A549 (cell line): ENCODE measurements at places on chromosomes 6 and 20.

GRCh38 chr6:138575257-138575656, 76.0 kb upstream of the NHSL1 start:
- no peak for DNase-seq

DNA sequence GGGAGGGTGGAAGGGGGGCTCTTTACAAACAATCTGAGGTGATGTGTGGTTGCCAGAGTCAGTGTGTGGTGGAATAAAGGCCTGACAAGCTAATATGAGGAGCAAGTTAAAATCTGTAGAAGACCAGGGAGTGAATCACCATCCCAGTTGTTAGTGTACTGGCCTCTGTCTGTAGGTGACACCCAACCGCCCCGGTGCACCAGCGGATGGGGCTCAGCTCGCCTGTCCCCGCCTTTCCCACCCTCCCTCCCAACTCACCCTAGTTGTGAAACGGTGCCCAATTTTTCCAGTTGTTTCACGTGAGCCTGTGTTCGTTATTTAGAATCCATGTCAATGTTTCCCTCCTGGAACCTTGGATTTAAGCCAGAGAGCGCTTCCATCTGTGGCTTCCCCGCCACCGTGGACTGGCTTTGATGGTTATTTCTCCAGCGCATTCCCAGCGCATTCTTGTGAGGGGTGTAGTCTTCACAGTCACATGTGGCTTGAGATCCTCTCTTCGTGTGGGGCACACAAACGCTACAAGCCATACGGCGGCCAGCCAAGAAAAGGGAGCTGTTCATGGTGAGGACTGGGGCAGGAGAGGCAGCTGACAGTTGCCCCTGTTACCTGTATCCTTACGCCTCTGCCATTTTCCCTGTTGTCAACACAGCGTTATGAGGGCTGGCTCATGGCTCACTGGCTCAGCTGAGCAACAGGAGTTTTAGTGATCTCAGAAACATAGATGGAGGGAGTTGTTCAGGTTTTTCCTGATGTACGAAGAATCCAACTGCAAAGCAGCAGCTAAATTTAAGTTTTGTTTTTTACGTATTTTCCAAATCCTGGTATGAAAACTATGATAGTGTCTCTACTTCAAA, 137.6 kb downstream of the ZDHHC14 start:
- DNase-seq: peak; percentile 15

- DNase-seq: no peak
These were observed 147.1 kb downstream of the ARID1B start for GRCh38 chr6:156924246-156924645.

DNA sequence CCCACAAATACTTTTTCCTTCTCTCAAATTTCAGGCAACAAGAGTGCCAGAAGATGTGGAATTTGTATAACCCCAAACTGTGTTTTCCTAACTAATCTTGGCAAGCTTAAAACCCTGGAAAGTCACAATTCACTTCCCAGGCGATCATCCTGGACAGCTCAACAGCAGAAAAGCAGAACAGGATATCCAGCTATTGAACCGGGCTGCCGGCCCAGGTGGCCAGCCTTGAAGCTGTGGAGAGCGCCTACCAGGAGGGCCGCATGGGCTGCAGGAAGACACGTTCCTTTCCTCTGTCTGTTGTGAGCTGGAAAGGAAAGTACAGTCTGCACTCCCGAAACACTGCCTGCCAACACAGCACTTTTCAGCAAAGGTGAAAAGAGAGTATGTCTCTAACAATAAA, 719.7 kb upstream of the MARCKS start:
- no peak for DNase-seq

GRCh38 chr6:12508553-12508952, 208.0 kb upstream of the PHACTR1 start:
- DNase-seq: no peak

DNA sequence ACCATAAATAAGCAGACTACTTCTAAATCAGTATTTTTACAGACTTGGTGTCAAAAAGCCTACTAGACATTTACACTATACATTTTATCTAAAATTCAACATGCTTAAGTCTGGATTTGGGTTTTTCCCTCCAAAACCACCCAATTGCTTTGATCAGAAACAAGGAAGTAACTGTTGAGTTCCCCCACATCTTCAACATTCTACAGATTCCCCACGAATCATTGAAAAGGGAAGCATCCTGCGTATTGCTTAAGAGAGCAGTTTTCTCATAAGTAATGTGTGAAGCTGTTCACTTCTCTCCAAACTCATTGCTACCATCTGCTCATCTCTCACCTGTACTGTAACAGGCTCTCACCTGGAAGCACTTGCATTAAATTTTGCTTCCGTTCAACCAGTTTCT, 36.4 kb upstream of the RNF144B start:
- no peak for DNase-seq
